ENCODE measurements at places on chromosomes 16 and 17. TPM values are rescaled to one million over a fixed set of nuclear protein-coding genes. Genes with fewer than 3 reads are reported as not detected.

The KRT20 gene
- total RNA-seq = not detected

The RCVRN gene
- not detected for total RNA-seq

The GRAPL gene
- not detected for total RNA-seq

The CTRL gene
- total RNA-seq = not detected

The TEX14 gene
- total RNA-seq = not detected

The TSNAXIP1 gene
- total RNA-seq = 0.07 TPM

The TNFRSF13B gene
- not detected for total RNA-seq

The MYH3 gene
- total RNA-seq = 0.35 TPM

The MILR1 gene
- total RNA-seq = 0.28 TPM

The FBXO39 gene
- total RNA-seq = 0.07 TPM

The TOX3 gene
- 0.05 TPM for total RNA-seq

The ZNF768 gene
- 31.6 TPM for total RNA-seq

The CLDN9 gene
- not detected for total RNA-seq

The TPSG1 gene
- not detected for total RNA-seq

The TAX1BP3 gene
- 355 TPM for total RNA-seq

The PDE6G gene
- total RNA-seq = not detected

The KLHL36 gene
- total RNA-seq = 36.4 TPM

The CFAP97D1 gene
- not detected for total RNA-seq

The PPP1R27 gene
- total RNA-seq = not detected

The HOXB1 gene
- not detected for total RNA-seq

The HEATR9 gene
- not detected for total RNA-seq

The PSMC3IP gene
- 9.8 TPM for total RNA-seq

The DCTN5 gene
- 48.0 TPM for total RNA-seq

The OTOA gene
- not detected for total RNA-seq

The GJC1 gene
- total RNA-seq = 10.3 TPM

The HSD17B1 gene
- 5.7 TPM for total RNA-seq

The CDH1 gene
- total RNA-seq = 224 TPM

The C1QTNF1 gene
- total RNA-seq = 0.46 TPM

The HIC1 gene
- 1.0 TPM for total RNA-seq

The ASPHD1 gene
- 5.4 TPM for total RNA-seq

The PEMT gene
- total RNA-seq = 47.5 TPM

The KRTAP4-5 gene
- not detected for total RNA-seq

The GRN gene
- 475 TPM for total RNA-seq

The TK1 gene
- total RNA-seq = 120 TPM

The LGALS9B gene
- 2.5 TPM for total RNA-seq

The PERCC1 gene
- total RNA-seq = not detected

The ENPP7 gene
- total RNA-seq = not detected

The GPRC5C gene
- total RNA-seq = 19.5 TPM

The C17orf78 gene
- not detected for total RNA-seq

The GPR179 gene
- total RNA-seq = not detected

The GLIS2 gene
- total RNA-seq = 3.2 TPM

The MEIOB gene
- not detected for total RNA-seq

The TOM1L2 gene
- 58.0 TPM for total RNA-seq

The CYB561 gene
- total RNA-seq = 29.7 TPM

The CMTM4 gene
- 22.3 TPM for total RNA-seq

The KRT9 gene
- total RNA-seq = 0.78 TPM

The C17orf113 gene
- total RNA-seq = 0.74 TPM

The KCNH6 gene
- not detected for total RNA-seq

The DECR2 gene
- total RNA-seq = 14.5 TPM

The TUBG1 gene
- 90.4 TPM for total RNA-seq

The DPEP2 gene
- not detected for total RNA-seq

The KRTAP2-1 gene
- total RNA-seq = not detected

The MPP3 gene
- total RNA-seq = 4.9 TPM

The KRT16 gene
- 4,917 TPM for total RNA-seq

The P3H4 gene
- 50.4 TPM for total RNA-seq

The FGF11 gene
- 32.1 TPM for total RNA-seq

The KRTAP9-4 gene
- total RNA-seq = not detected

The PIK3R5 gene
- total RNA-seq = 0.56 TPM

The MT1F gene
- 1.5 TPM for total RNA-seq

The CCDC200 gene
- total RNA-seq = not detected
